Activated T-helper 1 cell treated with anti-CD3 and anti-CD28 coated beads, Interleukin-12 subunit alpha, Interleukin-12 subunit beta, Interleukin-2, Interleukin-4 antibody, amounts not matched to agents 30 ng/mL and 10 ng/mL and 1 ng/mL, durations not matched to agents 14 hours and 24 hours and 36 hours (primary cell): ENCODE measurements at places on chromosomes 12 and 14.

- peak; percentile 66 for DNase-seq
Observed at GRCh38 chr14:91317381-91318308, 73.1 kb upstream of the GPR68 start.

- no peak for DNase-seq
Observed at GRCh38 chr14:44988694-44989093, 26.7 kb downstream of the TOGARAM1 start.

DNA sequence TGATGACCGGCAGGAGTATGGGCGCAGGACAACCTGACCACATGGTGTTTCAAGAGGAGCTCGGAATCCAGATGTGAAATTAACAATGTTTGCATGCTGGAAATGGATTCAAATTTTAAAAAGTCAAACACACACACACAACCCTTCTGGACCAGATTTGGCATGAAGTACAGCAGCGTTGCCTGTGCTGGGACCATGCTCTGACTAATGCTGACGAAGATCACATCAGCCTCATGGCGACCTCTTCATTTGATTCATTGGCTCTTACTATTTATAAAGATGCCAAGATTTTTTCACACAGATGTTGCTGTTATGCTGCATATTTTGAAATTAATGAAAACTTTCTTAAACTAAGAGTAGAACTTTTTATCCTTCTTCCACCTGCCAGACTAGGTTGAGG is 926.6 kb upstream of the TMEM132C start:
- DNase-seq, result no peak

DNA sequence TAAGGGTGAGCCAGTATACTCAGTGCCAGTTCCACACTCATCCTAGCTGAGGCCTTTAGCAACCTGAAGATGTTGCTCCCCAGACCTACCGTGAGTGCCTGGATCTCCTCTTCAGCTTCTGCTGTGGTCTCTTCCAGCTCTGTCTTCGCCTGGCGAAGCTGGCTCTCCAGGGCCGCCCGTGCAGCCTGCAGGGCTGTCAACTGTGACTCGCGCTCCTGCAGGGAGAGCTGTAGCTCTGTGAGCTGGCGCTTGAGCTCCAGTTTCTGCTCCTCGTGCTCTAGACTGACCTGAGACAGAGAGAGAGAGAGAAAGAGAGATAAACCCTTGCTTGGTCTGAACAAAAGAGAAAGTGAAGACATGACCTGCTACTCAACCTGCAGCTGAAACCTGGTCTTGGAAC is 84.0 kb downstream of the PRKAB1 start:
- no peak for DNase-seq

DNA sequence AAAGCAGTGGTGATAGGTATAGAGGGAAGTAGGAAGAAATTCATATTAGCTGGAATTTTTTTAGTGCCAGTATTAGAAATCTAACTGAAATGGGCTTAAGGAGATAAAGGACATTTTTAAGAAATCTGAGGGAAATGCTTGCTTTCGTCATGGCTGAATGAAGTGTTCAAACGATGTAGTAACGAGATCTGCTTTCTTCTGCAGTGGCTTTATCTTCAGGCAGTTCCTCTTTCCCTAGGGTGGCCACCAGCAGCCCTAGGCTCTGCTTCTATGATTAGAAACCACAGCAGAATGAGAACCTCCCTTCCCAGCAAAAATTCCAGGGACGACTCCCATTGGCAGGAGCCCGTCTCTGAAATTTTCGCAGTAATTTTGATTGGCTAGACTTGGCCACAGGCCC is 163.9 kb upstream of the FRMD6 start:
- DNase-seq, result no peak

DNA sequence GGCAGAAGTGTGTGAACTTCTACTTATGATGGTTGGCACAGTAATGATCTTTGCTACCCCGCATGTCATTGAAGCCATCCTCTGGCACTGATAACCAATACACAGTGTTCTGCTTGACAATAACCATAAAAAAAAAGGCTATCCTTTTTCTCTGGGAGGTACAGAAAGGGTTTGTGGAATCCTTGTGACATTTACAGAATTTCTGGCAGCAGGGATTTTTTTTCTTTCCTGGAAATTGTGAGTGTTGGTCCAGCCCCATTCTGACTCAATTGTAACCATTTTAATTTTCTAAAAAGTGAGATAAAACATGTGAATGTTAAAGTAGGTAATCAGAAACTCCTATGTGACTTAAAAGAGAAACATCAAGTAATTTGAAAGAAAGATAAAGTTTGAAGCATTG is 943.8 kb downstream of the TMTC2 start:
- DNase-seq, result no peak

DNA sequence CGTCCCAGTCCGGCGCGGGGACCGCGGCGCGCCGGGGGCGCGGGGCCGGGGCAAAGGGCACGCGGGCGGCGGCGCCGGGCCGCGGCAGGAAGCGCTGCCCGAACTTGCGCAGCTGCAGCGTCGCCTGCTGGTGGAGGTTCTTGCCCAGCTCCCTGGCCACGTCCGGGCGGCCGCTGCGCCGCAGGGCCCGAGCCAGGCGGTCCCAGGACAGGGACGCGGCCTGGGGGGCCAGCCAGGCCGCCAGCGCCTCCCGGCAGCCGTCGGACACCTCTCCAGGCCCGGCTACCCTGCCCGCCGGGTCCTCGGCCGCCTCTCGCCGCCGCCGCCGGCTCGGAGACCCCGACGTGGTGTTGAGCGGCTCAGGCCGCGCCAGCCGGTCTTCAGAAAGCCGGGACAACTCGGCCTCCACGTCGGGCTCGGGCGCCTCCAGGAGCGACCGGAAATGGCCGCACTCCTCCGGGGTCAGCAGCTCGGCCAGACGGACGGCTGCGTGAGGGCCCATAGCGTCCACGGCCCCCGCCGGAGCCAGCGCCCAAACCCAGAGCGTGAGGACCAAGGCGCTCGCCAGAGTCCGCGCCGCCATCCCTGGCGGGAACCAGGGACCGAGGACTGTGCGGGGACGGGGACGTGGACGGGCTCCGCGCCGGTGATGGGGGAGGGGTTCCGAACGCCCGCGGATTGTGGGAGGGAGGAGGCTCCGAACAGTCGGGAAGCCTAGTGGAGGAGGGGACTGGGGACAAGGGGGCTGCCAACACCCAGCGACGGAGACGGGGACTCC is 34.0 kb downstream of the FIGNL2 start:
- peak; percentile 59 for DNase-seq

GRCh38 chr12:15669256-15669948 is 119.8 kb downstream of the EPS8 start:
- DNase-seq, result no peak

DNA sequence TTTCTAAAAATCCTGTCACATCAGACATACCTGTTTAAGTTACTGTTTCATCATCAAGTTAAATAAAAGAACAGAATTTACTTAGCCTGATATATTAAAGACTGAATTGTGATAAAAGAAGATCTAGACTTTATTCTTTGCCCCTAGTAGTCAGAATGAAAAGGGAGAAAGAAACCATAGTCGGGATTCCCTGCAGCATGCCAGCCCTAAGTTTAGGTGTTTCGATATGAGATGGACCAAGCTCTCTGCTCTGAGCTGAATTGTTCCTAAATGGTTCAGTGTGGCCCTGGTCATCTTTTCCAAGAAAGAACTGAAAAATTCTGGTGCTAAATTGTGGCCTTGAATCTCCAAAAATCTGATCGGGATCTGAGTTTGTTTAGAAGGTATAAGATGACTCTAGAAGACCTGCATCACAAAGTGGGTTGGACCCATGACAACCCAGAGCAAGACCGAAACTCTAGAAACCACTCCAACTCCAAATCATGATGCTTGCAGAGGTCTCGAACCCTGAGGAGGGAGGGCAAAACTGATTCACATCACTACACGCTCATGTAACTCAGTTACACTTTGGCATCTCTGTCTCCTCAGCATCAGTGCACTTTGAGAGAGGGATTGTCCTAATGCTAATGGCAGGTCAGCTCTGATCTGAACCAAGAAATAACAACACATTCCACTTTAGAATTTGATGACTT is 15.7 kb downstream of the PTGER2 start:
- no peak for DNase-seq

GRCh38 chr14:59739794-59740193 is 130.8 kb downstream of the RTN1 start:
- no peak for DNase-seq

DNA sequence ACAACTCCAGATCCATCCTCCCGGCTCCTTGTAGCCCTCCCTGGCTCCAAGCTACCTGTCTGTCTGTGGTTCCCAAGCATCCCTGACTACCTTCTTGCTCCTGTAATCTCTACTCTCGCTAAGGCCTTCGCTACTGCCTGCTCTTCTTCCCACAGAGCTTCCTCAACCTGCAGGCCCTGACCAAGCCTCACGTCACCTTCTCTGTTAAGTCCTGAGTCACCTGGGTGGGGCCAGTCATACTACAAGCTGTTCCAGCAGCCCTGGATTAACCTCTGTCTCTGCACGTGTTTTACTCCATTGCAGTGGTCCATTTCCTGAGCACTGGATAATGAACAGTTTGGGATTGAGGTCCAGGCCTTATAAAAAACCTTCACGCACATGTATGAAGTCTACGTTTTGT is 770.7 kb downstream of the BCL11B start:
- DNase-seq, result no peak

GRCh38 chr14:105088812-105089745 is 23.8 kb upstream of the GPR132 start:
- DNase-seq, result peak; percentile 0

DNA sequence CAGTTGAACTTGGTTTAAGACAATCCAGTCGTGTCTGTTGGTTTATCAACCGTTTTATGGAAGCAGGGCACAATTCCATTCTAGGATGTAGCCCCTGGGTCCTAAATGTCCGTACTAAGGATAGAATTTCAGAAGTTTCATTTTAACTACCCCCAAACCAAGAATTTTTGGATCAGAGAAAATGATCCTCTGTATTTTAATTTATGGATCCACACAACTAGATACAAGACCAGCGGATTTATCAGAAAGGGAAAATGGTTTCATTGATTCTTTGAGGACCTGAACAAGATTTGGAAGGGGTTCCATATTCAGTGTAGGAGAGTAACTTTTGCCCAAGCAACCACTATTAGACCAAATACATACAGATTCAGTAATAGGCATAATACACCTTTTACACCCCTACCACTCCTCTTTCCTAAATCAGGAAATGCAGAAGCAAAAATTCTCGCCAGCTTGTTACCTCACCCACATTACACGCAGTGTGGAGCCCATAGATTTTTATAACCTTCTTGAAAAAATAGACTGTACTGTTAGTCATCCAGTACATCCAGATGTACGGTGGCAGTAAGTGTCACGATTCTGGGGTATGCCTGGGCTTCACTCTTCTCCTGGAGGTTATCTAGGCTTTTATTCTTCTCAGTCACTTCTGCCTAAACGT is 1.4 kb upstream of the FBXL14 start:
- no peak for DNase-seq

DNA sequence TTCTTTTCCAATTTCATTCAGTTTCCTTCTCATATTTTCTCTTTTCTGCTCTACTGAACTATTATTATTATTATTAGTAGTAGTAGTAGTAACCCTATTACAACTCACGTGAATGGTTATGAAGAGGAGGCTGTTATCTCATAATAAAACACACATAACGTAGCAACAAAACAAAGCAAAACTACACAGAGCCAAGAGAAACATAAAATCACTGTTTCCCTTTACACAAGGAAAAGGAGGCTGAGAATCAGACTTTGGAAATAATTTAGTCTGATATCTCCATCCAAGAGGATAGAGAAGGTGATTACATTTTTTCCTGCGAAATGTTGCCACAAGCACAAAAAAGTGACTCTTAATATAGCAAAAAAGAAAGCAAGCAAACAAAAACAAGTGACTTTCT is 975.8 kb upstream of the FLRT2 start:
- DNase-seq, result no peak

DNA sequence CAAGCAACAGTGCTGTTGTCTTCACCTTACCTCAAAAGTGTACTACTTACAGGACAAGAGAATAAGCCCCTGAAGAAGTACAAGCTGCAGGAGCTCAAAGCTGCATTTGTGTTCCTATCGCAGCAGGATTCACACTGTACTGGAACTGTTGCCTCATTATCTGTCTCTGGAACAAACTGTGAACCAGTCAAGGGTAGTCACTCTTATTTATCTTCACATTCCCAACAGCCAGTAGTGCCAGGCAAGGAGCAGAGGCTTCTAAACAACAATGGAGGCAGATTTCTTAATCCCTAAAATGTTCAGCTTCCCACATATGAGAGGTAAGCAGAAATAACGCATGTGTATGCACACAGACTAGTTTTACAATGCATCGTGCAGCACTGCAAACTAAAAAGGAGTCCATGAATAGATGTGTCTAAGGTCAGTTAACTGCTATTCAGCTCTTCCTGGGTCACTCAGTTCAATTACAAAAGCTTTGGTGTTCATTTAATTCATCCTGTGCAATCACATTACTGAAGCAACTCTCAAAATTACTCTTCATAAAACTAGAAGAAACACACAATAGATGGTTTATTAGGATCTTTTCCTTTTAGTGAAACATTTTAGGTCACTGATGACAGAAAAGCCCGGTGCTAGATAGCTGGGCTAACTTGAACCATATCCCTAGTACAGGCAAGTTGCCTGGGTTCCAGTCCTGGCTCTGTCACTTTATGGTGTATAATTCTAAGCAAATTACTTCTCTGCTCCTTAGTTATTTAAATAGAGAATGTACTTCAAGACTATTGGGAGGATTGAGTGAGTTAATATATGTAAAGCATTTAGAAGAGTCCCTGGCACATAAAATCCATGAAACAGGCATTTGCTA is 2.7 kb downstream of the APPL2 start:
- DNase-seq, result no peak

- DNase-seq, result peak; percentile 8
Observed at GRCh38 chr14:77616133-77616453, 344 bp downstream of the SPTLC2 start.

DNA sequence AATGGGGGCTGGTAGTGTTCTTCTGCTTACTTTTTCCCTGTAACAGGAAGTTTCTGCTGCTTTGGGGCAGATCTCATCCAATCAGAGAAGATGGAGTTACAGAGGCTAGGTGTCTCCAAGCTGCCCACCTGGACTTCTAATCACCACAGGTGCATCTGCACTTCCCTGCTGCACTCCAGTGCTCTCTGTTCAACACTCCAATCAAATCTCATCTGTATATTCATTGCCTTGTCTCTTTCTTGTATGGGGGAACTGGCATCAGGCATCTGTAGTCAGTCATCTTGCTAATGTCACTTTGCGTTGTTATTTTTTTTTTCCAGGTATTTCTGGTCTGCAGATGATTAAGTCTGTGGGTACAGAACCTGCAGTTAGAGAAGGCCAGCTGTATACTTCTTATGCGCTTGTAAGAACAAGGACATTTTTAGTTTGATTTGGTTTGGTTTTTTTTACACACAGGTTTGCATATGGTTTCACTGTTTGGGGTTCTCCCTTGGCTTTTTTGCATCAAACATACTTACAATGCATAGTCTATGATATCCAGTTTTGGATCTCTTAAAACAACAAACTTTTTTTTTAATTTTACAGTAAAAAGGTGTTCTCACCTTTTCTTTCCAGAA is 116.0 kb downstream of the METTL25 start:
- DNase-seq, result no peak

- DNase-seq, result no peak
Observed at GRCh38 chr12:109378569-109378968, 30.9 kb downstream of the MYO1H start.

DNA sequence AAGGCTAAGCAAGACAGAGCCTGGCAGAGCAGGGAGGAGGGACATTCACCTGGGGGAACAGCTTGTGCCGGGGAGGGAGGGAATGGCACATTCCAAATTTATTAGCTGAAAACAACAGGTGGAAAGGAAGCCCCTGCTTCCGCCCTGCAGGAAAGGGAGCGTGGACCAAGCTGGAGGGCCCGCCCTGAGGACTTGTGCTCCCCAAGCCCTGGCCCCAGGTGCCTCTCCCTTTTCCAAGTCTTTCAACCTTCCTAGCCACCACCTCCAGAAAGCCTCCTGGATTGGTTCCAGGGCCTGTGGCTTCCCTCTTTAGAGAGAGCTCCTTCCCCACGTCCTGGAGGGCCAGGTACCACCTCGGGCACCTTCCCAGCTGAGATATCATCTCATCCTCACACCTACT is 2.7 kb downstream of the DEGS2 start:
- DNase-seq, result no peak
